CD4-positive, CD25-positive, alpha-beta regulatory T cell (primary cell): ENCODE measurements at places on chromosomes 5 and 9.

- DNase-seq: no peak
Observed at GRCh38 chr5:59517926-59518585, 375.5 kb downstream of the PDE4D start.

- DNase-seq: no peak
Observed at GRCh38 chr9:2676466-2676865, 40.8 kb upstream of the KCNV2 start.

GRCh38 chr5:33890131-33891032, 1.4 kb downstream of the ADAMTS12 start:
- DNase-seq: no peak

GRCh38 chr9:83538172-83538889, at the start of gene FRMD3:
FRMD3 (minus strand) TSS chr9:83538401; CDS start chr9:83538231, 170 bp downstream.
- no peak for DNase-seq

GRCh38 chr9:73370053-73370452, 218.4 kb downstream of the ANXA1 start:
- DNase-seq: no peak

DNA sequence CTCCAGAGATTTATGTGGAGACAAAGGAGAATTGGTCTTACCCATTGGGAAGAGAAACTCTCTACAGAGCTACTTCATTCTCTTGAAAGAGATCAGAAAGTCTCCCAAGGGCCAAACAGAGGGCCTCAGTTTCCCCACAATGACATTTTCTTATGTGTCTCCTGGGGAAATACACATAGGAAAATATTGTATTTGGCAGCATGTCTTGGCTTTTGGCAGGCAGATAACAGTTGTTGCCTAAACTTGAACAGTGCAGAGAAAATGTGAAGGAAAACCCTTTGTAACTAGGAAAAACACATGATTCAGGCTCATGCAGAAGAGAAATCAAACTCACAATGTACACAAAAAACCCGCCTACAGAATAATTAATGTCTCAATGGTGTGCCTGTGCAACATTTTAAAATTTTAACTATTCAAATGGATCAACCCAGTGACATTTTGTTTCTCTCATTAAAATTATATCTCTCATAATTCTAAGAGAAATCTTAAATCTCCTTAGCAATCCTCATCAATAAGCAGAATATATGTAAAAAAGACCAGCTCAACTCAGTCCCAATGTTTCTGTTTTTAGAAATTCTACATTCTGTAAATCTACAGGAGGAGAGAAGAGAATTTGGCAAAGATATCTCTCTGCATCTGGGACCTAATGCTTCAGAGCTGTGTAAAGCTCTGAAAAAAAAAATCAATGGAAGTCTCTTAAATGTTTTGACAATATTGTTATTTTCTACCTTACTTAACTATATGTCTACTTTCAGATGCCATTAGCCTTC, 205.1 kb downstream of the ADAMTSL1 start:
- DNase-seq: no peak

GRCh38 chr5:159341906-159342310, 11.6 kb upstream of the IL12B start:
- no peak for DNase-seq
